Activated CD4-positive, alpha-beta memory T cell treated with anti-CD3 and anti-CD28 coated beads, Interleukin-2, amount 10 ng/mL, durations not matched to agents 7 days and 5 days (primary cell): ENCODE measurements at places on chromosomes 3 and 15. TPM values are rescaled to one million over a fixed set of nuclear protein-coding genes. Genes with fewer than 3 reads are reported as not detected.
A peak's percentile ranks its signal among the peaks of the same experiment; 100 is the strongest.

Gene STRA6
- not detected for total RNA-seq

Gene NUP210
- total RNA-seq: 161 TPM

Gene GPR156
- total RNA-seq: not detected

Gene UQCC5
- 10.7 TPM for total RNA-seq

Gene WDR76
- 74.7 TPM for total RNA-seq

DNA sequence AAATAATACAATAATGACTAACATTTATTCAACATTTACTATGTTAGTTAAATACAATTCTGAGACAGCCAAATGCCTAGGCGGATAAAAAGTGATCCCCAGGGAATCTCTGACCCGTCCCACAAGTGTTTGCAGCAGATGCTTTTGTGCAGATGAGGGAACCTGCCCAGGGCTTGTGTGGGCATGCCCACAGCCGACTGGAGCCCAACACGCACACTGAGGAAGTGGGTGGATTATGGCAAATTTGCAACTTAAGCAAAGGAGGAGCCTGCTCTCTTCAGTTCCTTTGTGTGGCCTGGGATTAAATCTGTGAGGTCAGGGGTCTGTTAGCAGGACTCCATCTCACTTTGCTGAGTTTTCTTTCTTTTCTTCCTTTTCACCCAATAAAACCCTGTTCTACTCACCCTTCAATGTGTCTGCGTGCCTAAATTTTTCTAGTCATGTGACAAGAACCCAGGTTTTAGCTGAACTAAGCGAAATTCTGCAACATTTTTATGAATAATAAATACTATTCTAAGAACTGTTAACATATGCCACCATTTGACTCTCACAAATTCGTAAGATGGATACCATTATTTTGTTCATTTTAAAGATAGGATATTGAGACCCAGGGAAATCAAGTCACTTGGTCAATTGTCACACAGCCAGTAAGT is 13.9 kb upstream of the RTP1 start:
- DNase-seq: no peak

- DNase-seq: no peak
Observed at GRCh38 chr3:73491287-73491662, 133.5 kb downstream of the PDZRN3 start.

DNA sequence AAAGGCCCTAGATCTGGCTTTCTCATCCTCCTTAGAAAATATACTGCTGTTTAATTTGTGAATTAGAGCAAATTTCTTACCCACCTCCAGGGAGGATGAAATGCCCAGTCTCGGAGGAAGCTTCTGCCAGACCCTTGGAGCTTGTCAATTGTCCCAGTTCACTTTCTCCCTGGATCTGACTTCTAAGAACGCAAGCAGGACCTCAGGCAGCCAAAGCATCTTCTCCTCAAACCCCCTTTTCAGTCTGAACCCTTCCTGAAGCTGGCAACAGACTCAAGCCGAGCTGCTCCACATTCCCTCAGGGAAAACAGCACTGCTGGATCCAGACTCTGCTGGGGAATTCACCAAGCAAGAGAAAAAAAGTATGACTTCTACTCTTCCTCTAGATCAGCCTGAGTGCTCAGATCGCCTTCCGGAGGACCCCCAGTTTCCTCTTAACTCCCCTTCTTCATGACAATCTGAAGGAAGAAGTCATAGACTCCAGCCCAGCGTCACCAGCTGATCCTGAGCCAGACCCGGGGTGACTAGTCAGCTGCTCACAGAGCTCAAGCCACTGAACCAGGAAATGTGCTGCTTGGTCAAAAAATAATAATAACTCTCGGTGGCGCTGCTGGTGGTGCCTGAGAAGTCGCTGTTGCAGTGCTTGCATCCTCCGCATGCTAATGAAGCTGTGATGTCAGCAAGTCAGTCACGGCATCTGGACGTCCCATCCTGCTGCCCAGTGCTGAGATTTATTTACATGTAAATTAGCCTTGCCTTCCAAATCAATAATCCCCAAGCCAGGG is at the start of gene PRICKLE2:
TSS of gene PRICKLE2 (minus strand) at position 641 of the 785 bp plus-strand sequence. CDS start 26,539 bp downstream, outside the sequence.
- no peak for DNase-seq

DNA sequence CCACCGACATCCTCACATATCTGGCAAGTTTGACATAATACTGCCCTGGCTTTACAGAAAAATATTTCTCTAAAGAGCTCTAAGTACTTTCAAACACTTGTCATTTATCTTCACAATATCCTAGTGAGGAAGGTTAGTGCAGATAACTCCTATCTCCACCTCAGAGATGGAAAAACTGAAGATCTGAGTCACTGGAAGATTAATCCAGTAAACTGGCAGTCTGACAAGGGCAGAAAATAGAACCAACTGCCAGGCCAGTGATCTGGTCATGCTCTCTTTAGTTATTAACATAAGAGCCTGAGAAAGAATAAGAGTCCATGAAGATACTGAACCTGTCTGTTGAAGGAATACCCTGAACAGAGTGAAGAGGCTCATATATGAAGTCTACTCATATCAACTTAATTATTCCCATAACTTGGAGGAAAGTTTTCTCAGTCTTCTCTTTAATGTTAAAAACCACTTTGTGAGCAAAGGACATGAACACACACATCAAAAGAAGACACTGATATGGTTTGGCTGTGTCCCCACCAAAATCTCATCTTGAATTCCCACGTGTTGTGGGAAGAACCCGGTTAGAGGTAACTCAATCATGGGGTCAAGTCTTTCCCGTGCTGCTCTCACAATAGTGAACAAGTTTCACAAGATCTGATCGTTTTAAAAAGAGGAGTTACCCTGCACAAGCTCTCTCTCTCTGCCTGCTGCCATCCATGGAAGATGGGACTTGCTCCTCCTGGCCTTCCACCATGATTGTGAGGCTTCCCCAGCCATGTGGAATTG is 61.4 kb downstream of the GOLIM4 start:
- no peak for DNase-seq

- DNase-seq: no peak
Observed at GRCh38 chr15:66845266-66845785, 143.3 kb downstream of the SMAD6 start.

- DNase-seq: no peak
Observed at GRCh38 chr3:185959609-185960521, 22.1 kb upstream of the TRA2B start.

- DNase-seq: no peak
Observed at GRCh38 chr3:194424373-194424772, 25.3 kb upstream of the GP5 start.

- DNase-seq: no peak
Observed at GRCh38 chr3:87201727-87202126, 25.4 kb upstream of the CHMP2B start.

DNA sequence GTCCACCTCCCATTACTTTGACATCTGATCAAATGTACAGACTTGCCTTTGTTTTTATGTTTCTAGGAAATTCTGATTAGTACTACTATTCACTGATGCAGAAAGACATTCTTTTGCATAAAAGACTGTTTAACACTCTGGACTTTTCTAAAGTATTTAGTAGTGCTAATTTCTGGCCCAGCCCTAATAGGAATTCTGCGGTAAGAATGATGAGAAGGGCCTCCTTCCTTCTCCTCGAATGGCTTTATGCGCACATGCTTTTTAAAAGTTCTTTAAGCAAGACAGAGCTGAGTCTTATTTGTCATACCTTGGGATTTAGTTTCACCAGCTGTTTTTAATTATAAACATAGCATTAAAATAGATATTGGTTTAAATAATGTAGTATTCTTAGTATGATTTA is 192.3 kb upstream of the RBMS3 start:
- DNase-seq: no peak

GRCh38 chr15:70092464-70093027 is 5.2 kb downstream of the TLE3 start:
- DNase-seq: no peak

DNA sequence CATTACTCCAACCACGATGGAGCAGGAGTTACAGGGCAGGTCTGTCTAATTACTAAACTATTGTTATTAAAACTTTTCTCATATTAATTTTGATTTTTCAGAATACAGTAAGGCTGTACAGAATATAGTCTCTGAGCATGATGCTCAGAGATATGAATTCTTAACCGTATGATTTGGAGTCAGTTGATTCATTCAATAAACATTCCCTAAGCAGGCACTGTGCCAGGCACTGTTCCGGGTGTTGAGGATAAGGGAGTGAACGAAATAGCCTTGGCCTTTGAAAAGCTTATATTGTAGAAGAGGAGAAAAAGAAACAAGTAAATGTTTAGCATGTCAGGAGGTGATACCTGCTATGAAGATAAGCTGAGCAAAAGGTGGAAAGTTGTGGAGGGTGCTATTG is 187.3 kb downstream of the KCNAB1 start:
- DNase-seq: no peak

DNA sequence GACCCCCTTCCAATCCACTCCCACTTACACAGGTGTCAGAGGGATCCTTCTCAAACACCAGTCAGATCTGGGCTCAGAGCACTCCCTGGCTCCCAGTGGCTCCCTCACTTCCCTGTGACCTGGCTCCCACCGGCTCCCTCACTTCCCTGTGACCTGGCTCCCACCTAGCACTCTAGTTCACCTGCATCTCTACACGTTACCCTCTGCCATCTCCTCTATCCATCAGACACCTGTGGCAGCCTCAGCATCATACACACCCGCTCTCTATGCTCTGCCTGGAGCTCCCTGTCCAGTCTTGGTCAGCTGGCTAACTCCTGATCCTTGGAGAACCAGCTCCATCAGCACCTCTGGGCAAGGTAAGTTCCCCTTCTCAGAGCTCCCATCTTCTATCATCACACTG is 5.6 kb downstream of the RPP25 start:
- no peak for DNase-seq

- peak; percentile 76 for DNase-seq
Observed at GRCh38 chr15:98865397-98866339, 141.9 kb downstream of the PGPEP1L start.

DNA sequence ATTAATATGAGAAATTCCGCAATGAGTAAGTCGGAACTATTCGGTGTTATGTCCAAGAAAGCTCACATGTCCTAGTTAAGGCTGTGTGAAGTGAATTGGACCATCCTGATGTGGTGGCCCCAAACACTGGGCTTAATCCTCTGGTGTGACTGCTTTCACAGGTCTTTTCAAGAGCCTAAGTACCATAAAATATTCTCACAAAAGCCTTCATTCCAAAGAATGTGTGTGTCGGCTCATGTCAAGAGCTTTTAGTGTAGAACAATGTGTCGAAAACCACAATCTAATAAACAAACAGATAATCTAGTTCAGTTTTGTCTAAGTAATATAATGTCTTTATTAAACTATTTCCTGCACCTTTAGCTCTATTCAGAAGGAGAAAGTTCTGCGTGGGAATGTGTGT is 311.4 kb downstream of the LPP start:
- DNase-seq: no peak

DNA sequence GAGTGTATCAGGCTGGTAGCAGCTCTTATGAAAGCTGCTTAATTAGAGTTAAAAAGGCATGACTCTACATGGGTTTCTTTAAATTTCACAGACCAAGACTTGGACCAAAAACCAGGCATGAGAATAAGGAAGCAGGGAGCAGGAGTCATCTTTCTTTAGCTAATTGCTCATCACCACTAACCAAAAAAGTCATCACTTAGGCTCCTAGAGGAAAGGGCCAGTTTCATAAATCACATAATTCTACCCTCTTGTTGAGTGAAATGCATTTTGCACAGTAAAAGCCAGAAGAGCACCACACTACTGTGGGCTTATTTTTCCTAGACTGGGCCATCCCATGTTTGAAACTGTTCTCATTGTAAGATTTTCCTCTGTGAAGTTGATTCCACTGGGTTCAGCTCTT is 175.6 kb downstream of the GREM1 start:
- DNase-seq: no peak

- DNase-seq: no peak
Observed at GRCh38 chr15:64398575-64398974, 10.9 kb downstream of the TRIP4 start.

GRCh38 chr3:192795021-192795420 is 67.7 kb upstream of the FGF12 start:
- no peak for DNase-seq

DNA sequence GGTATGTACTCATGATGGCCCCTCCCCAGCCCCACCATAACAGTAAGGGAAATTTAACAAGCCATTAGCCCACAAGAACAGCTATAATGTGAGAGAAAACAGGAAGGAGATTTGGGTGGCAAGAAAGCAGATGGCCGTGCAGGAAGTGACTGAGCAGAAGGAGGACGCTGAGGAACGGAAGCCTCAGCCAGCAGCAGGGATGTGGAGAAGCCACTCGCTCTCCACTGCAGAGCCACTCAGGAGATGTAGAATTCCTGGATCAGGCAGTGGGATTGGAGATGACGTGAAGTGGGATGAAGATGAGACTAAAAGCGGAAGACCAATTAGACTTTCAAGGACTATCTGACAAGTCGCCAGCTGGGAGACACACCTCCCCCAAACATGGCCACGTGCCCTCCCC is 31.2 kb downstream of the PRR23E start:
- no peak for DNase-seq

DNA sequence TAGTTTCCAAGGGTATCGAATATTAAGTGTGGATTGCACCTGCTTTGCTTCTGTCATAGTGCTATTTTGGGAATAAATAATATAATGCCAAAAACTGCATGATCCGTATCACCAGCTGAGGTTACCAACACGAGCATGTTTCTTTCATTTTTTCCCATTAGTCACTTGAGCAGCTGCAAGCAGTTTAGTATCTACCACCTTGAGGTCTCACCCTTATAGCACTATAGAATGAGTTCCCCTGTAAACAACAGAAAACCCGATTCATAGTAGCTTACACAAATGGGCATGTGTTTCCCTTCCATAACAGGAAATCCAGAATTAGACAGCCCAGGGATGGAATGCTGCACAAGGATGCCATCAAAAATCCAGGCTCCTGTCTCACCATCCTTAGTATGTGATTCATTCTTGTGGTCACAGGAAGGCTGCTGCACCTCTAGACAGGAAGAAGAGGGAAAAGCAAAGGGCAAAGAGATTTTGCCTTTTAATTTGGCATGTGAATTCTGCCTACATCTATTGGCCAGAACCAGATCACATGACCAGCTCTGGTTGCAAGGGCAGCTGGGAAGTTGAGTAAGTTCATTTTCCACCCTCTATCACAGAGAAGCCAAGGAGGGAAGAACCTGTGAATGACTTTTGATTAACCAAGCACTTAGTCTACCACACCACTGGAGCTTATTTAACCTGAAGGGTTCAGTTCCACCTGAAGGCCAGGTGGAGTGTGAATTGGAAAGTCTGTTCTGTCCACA is 91.3 kb upstream of the SLC25A36 start:
- DNase-seq: no peak
